ENCODE measurements at places on chromosomes 1 and 21. TPM values are rescaled to one million over a fixed set of nuclear protein-coding genes. Genes with fewer than 3 reads are reported as not detected.

Gene OR2L13
- total RNA-seq, result not detected

Gene ETNK2
- 12.6 TPM for total RNA-seq

Gene AIRE
- total RNA-seq, result not detected

Gene PLEKHA6
- total RNA-seq, result 13.1 TPM

Gene MTARC2
- 31.6 TPM for total RNA-seq

Gene ILDR2
- total RNA-seq, result not detected

Gene DIRAS3
- 3.4 TPM for total RNA-seq

GRCh38 chr1:162113419-162113818 lies 43.9 kb downstream of the NOS1AP start:
- no peak for DNase-seq

GRCh38 chr1:47436304-47436978 lies 1.4 kb upstream of the FOXD2 start:
- peak; percentile 76 for DNase-seq

- DNase-seq, result no peak
Observed at GRCh38 chr1:44108241-44108640, 10.4 kb upstream of the KLF17 start.

DNA sequence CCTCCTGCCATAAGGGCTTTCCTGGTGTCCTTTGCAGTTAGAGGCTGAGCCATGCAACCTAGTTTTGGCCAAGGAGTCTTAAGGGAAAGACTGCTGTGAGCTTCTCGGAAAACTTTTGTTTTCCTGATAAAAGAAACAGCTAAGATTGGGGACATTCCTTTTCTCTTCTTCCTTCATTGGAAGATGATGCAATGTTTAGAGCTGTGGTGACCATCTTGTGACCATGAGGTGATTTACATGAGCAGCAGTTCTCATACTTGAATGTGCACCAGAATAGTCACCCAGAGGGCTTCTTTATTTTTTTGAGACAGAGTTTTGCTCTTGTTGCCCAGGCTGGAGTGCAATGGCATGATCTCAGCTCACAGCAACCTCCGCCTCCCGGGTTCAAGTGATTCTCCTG lies 20.4 kb upstream of the SMAP2 start:
- DNase-seq, result no peak

DNA sequence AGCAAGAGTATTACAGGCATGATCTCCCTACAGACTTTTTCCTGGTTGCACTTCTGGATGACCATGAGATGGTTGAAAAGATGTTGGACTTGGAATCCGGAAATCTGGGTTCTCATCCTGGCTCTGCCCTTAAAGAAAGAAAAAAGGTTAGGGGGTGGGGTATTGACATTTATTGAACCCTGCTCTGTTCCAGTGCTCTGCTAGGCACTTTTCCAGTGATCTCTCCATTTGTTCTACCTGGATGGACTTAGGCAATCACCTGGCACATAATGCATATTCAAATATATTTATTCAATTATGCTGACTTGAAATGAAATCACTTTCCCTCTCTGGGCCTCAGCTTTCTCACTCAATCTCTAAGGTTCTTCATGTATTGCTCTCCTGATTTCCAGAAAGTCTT lies 101.0 kb upstream of the NFIA start:
- no peak for DNase-seq
